RPMI7951 (cell line): ENCODE measurements at places on chromosomes 2 and 18.

GRCh38 chr18:1779587-1779986 lies 791.7 kb downstream of the METTL4 start:
- no peak for DNase-seq

DNA sequence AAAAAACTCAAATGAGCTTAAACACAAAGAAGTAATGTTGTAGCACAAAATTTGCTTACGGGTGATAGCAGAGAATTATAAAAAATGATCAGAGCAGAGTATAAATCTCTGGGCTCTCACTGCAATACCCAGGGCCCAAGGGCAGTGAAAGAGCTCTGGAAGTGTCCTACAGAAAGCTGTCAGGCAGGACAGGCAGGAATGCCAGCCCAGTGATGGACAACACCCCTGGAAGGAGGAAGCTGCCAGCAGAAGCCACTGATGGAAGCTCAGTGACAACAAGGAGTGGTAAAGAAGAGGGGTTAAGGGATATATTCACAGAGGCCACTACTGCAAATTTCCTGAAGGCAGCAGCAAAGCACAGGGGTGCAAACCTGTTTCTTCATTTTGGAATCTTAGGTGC lies 214.9 kb downstream of the L3MBTL4 start:
- no peak for DNase-seq

DNA sequence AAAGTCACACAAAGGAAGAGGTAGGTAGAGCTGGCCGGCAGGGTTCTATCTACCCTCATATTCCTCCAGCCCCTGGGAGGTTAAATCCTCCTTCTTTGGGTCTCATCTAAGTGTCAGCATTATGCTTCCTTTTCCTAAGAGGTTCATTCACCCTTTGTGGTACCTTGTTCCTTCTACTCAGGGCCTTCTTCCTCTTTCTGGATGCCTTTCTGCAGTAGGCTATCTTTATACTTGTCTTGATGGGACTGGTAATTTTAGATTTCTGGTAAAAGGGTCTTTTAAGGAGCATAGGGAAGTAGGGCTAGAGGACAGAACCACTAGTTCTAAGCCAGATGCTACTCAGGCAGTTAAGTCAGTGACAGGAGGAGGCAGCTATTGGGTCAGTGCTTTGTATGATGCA lies 13.7 kb upstream of the TNP1 start:
- no peak for DNase-seq

DNA sequence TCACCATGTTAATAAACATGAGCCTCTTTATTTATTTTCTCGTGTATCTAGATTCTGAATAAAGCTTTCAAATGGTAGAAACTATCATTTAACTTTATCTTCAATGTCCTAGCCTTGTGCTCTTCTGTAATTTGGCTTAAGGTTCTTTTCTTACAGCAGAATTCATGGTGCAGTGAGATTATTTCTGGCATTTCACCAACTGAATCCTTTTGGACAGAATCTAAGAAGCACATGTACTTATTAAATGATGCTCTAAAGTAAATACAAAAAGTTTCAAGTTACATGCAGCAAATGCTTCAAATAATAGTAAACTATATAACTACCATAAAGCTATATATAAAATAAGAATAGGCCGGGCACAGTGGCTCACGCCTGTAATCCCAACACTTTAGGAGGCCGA lies 65.9 kb downstream of the AP1S3 start:
- DNase-seq = no peak

DNA sequence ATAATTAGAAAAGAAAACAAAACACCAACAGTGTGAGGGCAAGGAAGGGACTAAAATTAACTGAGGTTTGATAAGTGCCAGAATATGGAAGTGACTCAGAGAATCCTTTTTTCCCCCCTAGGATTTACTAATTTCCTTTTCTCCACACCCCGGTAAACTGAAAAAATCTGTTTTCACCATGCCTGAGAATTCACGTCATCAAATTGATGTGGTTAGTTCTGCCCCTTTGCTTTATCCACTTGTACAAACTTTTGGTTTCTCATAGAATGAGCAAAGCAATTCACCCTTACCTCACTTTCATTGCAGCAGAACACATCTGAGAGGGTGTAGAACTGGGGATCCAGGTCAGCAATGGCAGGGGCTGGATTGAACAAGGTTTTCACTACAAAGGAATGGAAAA lies 57.8 kb downstream of the RBKS start:
- peak; percentile 84 for DNase-seq

GRCh38 chr2:190893157-190893556 lies 12.5 kb downstream of the GLS start:
- DNase-seq = no peak

GRCh38 chr2:85994421-85994777 lies 105.6 kb upstream of the ST3GAL5 start:
- no peak for DNase-seq

DNA sequence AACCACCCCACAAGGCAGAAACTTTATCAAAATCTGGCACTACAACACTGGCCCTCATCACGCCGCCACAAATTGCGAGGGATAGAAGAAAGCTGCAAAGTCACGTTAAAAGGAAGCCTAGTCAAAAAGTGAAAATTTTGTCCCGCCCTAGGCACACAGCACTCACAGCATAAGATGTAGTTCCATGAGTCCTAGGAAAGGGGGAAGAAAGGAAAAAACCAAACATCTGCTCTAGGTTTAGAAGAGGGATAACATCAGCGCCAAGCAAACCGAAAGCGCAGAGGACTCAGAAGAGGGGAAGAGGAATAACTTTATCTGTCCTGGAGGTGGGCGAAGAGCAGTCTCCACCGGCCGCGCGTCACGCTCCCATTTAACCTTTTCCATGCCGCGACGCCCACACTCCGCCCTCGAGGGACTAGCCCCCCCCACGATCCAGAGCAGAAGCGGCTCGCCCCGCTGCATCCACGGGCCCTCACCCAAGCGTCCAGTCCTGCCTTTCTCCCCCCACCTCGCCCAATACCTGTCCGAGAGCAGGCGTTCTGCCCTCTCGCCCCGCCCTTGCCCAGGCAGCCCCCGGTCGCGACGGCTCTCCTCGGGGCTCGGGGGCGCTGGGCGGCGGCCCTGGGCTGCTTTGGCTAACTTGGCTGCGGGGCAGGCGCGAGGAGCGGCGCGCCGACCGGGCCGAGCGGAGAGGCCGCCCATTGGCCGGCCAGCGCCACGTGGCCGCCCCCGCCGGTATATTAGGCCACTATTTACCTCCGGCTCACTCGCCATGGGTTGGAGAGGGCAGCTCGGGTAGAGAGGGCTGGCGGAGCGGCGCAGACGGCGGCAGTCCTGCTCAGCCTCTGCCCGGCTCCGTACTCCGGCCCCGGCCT lies at the start of gene HOXD1:
Gene HOXD1 (plus strand): TSS at position 770 of the 875 bp plus-strand sequence. CDS start 134 bp downstream, outside the sequence.
- peak; percentile 72 for DNase-seq

DNA sequence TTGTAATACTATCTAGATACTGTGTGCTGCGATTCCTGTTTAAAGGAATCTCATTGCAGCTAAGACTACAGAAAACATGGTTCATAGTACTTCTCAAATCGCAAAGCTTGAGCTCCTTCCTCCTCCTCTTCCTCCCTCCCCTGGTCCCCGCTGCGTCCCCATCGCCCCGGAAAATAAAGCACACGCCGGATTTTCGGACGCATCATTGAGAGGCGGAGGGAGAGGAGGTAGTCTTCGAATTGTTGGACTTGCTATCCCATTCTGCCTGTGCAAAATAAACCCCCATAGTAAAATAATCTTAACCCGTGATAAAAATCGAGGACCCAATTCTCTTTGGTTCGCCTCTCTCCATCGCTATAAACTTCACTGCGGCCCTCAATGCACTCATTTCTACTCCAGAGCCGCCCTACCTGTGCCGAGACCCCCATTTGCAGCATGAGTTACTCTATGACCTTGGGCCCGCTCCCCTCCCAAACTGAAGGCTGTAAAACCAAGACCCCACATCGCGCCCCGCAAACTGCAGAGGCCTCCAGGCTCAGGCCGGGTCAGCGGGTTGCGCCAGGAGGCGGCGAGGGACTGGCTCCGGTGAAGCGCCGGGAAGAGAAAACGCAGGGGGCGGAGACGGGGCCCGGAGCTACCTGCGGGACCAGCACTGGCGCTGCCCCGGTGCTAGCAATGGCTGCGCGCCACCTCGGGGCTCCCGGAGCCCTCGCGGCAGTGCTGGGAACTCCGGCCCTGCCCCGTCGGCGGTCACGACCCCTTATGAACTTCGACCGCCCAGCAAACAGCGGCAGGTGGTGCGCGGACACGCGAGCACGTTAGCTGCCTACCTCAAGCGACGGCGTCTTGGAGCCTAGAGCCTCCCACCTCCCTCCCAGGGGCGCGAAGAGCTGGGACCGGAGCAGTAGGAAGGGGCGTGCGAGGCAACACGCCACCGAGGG lies 649 bp downstream of the ESCO1 start:
- DNase-seq = no peak

GRCh38 chr2:68739595-68740399 lies 5.2 kb downstream of the ARHGAP25 start:
- no peak for DNase-seq

GRCh38 chr2:113692698-113693428 lies 63.6 kb downstream of the SLC35F5 start:
- no peak for DNase-seq

GRCh38 chr18:48621815-48622555 lies 83.2 kb downstream of the CTIF start:
- no peak for DNase-seq

DNA sequence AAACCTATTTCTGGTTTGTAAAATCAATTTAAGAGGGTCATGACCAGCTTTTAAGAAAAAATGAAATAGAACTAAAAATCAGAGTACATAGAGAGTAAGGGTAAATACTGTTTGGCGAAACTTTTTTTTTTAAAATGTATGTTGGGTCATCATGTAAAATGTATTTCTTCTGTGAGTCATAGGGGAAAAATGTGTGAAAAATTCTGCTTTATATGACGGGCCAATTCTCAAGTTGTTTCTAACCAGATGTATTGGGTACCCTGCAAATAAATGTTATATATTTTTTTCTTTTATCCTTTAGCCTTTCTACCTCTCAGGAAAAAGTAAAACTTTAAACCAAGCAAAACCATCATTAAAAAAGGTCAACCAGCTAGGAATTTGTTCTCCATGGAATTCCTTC lies 13.9 kb downstream of the AFTPH start:
- peak; percentile 38 for DNase-seq

DNA sequence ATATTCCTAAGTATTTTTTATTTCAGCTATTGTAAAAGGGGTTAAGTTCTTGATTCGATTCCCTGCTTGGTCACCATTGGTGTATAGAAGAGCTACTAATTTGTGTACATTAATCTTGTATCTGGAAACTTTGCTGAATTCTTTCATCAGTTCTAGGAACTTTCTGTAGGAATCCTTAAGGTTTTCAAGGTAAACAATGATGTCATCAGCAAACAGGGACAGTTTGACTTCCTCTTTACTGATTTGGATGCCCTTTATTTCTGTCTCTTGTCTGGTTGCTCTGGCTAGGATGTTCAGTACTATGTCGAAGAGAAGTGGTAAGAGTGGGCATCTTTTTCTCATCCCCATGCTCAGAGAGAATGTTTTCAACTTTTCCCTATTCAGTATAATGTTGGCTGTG lies 252.7 kb downstream of the NR4A2 start:
- no peak for DNase-seq

GRCh38 chr2:28394997-28395333 lies 2.3 kb downstream of the FOSL2 start:
- no peak for DNase-seq

GRCh38 chr18:58447402-58448095 lies 181.3 kb downstream of the ALPK2 start:
- DNase-seq = no peak

GRCh38 chr2:173299764-173300163 lies 54.9 kb upstream of the CDCA7 start:
- no peak for DNase-seq

DNA sequence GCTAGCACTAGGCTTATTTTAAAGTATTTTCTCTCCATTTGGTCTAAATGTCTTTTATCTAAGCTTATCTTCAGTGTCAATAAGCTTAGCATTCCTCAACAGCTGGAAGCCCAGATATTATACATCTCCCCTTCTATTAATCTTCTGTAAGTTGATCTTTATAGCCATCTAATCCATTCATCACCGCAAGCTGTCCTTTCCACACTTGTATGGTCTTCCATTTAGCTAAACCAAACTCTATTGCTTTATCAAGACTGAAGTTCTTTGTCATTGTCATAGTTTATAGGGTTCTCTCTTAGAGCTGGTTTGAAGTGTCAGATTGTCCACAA lies 101.3 kb upstream of the GPR45 start:
- no peak for DNase-seq

- no peak for DNase-seq
Measured at GRCh38 chr2:176128172-176128981, 1.1 kb upstream of the HOXD8 start.

DNA sequence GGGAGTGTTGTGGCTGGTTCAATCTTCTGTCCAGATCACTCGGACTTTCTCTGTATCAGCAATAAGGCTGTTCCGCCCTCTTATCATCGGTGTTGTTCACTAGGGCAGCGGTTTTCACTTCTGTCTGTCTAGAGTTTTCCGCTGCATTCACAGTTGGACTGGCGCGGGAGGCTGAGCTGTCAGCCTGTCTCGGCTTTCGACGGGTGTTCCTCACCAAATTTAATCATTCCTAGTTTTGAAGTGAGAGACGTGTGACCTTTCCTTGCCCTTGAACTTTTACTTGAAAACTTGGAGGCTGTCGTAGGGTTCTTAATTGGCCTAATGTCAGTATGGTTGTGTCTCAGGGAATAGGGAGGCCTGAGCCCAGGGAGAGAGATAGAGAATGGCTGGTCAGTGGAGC lies 108.3 kb downstream of the NFATC1 start:
- DNase-seq = no peak

DNA sequence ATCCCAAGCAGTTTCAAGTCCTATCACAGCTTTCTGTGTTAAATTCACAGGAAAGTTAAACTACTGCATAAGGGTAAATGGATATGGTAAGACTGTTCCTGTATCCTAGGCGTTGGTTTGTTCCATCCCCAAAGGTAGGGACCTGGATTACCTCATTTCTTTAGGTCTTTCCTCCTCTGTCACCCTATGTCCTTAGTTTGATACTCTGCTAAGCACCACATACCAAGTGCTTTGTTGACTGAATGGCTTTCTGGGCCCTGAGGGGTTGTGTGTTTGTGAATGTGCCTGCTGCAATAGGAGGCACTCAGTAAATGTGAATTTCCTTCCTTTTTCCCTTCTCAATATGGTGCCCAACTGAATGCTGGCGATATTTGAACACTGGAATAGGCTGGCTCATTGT lies 7.8 kb downstream of the NOSTRIN start:
- no peak for DNase-seq

GRCh38 chr18:60421356-60422118 lies 49.0 kb upstream of the MC4R start:
- DNase-seq = no peak

GRCh38 chr2:178770518-178770917 lies 36.7 kb downstream of the TTN start:
- DNase-seq = no peak

DNA sequence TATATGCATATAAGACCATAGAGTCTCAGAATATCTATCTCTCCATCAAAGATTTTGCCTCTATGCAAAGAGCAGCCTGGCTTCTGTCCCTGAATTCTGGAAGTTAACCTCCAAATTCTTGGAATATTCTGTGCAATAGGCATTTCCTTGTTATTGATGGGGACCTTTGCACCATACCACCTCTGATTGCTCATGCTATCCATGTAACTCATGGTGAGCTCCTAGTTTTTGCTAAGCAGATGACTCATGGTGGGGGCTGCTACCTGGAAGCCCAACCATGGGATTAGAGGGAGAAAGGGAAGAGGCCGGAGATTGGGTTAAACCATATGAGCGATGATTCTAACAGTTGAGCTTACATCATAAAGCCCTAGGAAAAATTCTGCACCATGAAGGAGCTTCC lies 310.2 kb upstream of the FIGN start:
- no peak for DNase-seq

GRCh38 chr2:235043762-235044500 lies 92.1 kb downstream of the SH3BP4 start:
- DNase-seq = no peak
